ENCODE measurements at places on chromosomes 12 and 14. TPM values are rescaled to one million over a fixed set of nuclear protein-coding genes. Genes with fewer than 3 reads are reported as not detected.

The MSI1 gene
- total RNA-seq = 2.7 TPM

The CLEC7A gene
- total RNA-seq = not detected

The CIROP gene
- not detected for total RNA-seq

The TAS2R19 gene
- total RNA-seq = 0.92 TPM

The KCNMB4 gene
- 1.3 TPM for total RNA-seq

The CELA1 gene
- total RNA-seq = 0.24 TPM

The CLMN gene
- total RNA-seq = 0.92 TPM

The PDZRN4 gene
- total RNA-seq = not detected

The RFX4 gene
- not detected for total RNA-seq

The TGM1 gene
- 3.7 TPM for total RNA-seq
